ENCODE measurements at places on chromosomes 6 and 20.

DNA sequence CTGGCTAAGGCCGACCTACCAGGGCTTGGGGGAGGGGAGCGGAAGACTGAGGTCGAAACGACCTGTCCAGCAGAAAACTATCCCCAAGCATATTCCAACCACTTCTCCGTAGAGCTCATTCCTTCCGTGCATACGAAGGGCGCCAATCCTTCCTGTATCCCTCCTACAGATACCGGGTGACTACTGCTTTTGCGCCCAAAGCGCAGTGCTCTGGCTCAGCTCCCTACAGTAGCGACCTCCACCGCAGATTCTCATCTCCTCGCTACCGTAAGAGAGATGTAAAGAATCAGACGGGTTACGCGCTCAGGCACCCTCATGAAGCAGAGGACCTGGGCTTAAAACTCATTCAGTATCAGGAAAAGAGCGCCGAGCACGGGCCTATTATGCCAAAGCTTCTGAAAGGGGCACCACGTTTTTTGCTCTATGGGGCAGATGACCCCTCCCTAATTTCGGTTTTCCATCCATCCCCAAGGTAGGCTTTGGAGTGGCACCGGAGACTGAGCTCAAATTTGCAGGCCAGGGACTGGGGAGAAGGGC is 563 bp upstream of the NNAT start:
- no peak for DNase-seq

GRCh38 chr6:163991321-163991720 is 576.8 kb downstream of the QKI start:
- no peak for DNase-seq

DNA sequence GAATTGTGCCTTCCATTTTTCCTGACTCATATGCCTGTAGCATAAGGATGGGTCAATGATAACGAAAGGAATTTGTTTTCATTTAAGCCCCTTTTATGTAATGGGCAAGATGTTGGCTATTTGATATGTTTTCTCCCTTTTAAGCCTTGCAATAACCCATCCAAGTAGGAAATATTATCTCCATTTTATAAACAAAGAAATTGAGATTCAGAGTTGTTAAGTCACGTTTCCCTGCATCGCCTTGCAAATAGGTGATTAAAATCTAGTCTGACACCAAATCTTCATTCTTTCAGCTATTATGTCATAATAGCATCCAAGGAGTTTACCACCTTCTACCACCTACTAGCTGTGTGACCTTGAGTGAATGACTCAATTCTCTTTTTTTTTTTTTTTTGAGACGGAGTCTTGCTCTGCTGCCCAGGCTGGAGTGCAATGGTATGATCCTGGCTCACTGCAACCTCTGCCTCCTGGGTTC is 7.0 kb downstream of the HNF4A start:
- no peak for DNase-seq

- DNase-seq = no peak
Measured at GRCh38 chr6:130032758-130033340, 14.5 kb downstream of the L3MBTL3 start.

GRCh38 chr6:165850434-165851019 is 187.5 kb upstream of the PDE10A start:
- DNase-seq = peak; percentile 68

DNA sequence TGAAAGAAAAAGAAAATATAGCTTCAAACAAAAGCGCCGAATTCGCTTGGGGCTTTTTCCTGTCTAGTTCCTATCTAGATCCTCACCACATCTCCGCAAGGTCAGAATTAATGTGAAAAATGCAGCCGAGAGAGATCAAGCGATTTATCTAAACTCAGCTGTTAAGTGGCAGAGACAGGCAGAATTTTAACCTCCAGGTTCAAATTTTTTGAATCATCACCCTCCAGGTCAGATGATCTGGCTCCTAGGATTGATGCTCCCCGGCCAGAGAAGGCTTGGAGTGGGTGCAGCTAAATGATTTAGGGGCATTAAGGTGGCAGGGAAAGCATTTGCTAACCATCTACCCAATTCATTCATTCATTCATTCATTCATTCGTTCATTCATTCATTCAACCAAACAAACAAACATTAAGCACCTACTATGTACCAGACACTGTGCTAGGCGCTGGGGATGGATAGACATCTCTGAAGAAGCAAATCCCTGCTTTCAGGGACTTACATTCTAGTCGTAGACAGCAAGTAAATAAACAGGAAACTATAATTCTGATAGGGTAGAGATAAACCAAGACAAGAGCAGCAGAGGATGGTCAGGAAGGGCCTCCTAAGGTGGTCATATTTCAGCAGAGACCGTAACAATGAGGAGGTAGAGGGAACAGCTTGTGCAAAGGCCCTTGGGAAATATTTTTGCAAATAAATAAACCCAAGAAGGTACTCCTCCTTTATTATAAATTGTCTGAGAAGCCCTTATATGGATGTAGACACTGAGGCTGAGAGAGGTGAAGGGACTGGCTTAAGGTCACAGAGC is 672 bp upstream of the UBE2V1 start:
- DNase-seq = no peak

DNA sequence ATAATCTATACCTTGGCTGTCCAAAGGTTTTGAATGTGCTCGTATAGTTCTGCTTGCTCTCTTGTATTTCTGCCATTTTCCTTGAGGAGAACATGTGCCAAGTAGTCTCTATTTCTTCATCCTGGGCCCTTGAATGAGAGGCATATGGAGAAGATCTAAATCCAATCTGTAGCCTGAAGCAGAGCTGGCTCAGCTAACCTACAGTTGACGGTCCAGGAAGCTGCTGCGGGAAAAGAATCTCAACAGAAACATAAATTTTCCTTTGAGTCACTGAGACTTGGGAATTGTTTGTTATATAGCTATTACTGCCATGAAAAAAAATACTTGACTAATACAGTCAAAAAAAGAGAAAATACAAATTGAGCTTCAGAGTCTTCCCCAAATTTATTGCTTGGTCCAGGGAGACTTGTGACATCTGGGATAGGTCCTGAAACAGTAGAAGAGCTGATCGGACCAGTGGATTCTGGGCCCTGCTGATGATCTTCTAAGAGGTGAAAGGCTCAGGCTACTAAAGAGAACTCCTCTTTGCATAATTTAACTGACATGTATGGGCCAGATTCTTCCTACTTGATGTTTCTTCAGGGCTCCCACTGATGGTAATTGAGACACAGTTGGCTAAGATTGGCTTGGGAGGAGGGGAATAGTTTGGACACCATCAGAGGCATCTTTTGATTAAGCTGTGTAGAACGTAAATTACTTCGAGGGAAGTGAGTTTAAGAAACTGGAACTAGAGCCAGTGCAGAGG is 29.9 kb upstream of the PLCB4 start:
- no peak for DNase-seq

GRCh38 chr6:158647501-158647900 is 2.4 kb upstream of the SYTL3 start:
- no peak for DNase-seq

- peak; percentile 33 for DNase-seq
Measured at GRCh38 chr6:162907876-162908481, 180.2 kb downstream of the PACRG start.

- DNase-seq = no peak
Measured at GRCh38 chr6:38078671-38079070, 259.1 kb downstream of the ZFAND3 start.

GRCh38 chr20:62977613-62978560 is 25.4 kb downstream of the SLC17A9 start:
- DNase-seq = no peak

DNA sequence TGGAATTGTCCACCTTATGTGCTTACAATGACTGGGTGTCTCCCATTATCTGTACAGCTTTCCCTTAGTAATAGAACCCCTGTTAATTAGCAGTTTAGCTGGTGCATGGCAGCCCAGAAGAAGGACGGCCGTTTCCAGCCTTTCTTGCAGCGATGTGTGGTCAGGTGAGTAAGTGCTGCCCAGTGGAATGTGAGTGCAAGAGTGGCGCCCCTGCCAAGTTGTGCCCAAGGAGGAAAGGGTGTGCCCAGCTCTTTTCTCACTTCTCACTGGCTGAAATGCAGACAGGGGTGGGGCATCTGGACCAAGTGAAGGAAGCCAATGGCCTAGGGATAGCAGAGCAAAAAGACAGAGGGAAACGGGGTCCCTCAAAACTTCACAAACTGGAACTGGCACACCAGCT is 296.8 kb downstream of the PREX1 start:
- no peak for DNase-seq

DNA sequence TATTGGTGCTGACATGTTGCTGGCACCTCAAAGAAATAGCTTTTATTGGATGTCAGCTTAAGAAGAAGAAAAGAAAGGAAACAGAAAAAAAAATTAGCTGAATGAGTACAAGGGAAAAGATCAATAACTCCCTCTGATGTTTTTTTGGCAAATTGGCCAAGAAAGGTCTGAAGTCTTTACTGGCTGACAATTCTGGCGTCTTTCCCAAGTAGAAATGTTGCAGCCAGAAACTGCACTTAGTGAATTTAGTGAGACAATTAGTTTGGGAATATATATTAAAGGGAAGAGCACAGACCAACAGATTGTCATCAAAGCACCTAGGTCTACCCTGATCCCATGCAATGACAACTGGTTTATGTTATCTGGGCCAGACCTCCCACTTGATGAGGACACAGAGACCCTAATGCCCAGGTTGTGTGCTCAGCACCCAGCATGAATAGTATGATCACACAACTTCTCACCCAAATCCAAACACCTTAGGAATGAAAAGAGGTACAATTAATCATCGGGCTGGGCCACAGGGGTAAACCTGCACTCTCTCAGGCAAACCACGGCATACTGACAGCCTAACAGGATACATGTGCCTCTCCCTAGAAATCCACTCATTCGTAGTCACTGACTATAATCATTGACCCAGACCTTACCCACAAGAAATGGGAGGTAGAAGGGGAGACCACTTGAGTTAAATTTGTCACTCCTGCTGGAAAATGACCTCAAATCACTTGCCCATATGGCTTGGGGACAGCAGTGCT is 612.3 kb upstream of the ARID1B start:
- DNase-seq = no peak

DNA sequence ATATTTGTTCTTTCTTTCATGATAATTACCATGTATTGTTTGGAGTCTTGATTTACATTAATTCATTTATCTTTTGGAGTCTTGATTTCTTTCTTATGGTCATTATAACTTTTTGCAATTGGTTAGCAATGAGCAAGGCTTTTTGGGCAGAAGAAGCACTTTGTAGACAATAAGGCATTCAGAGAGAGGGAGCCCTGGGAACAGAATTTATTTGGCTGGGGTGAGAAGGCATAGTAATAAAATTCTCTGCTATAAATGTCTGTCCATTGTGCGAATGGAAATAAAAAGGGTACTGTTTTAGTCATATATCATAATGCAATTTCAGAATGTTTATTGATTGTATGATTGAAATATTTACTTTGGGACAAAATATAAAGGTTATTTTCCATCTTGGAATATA is 147.0 kb downstream of the SLC35F1 start:
- no peak for DNase-seq

- no peak for DNase-seq
Measured at GRCh38 chr6:111536910-111537527, 54.0 kb upstream of the REV3L start.

- no peak for DNase-seq
Measured at GRCh38 chr20:36298061-36298460, 8.1 kb upstream of the DLGAP4 start.

- peak; percentile 74 for DNase-seq
Measured at GRCh38 chr6:155248008-155249001, 15.5 kb upstream of the CLDN20 start.

DNA sequence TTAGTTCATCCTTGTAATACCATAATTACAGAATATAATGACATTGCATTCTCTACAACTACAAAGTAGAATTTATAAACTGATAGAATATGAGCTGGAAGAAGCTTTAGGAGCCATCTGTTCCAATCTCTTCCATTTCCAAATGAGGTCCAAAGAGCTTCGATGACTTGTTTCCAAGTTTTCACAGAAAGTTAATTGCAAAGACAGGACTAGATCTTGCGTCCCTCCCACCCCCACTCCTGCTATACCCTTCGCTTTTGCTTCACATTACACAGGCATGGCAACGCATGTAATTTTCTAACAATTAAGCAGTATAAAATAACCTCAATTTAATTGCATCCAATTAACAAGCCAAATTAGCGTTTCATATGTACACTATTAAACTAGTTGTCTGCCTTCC is 7.0 kb downstream of the HIVEP2 start:
- no peak for DNase-seq

GRCh38 chr6:169829786-169830185 is 78.4 kb downstream of the ERMARD start:
- DNase-seq = no peak

DNA sequence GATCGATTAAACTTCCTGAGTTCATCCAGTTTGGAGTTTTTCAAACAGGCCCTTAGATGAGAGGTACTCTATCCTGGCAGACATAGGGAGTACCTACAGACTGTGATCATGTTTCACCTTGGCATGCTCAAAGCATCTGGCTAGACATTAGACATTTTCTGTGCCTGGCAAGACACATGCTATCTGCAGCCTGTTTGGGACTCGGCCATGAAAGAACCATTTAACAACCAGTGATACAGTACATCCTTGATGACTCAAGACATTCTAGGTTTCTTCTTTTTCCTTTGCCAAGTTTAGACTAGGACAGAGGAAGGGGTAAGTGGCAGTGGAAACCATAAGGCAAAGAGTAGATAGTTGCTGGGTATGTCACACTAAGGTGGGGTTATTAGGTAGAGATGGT is 15.4 kb upstream of the PAQR8 start:
- no peak for DNase-seq

- no peak for DNase-seq
Measured at GRCh38 chr6:45537539-45537938, 159.8 kb upstream of the SUPT3H start.

GRCh38 chr6:26156850-26157250 is 69.6 kb downstream of the HFE start:
- DNase-seq = peak; percentile 92

DNA sequence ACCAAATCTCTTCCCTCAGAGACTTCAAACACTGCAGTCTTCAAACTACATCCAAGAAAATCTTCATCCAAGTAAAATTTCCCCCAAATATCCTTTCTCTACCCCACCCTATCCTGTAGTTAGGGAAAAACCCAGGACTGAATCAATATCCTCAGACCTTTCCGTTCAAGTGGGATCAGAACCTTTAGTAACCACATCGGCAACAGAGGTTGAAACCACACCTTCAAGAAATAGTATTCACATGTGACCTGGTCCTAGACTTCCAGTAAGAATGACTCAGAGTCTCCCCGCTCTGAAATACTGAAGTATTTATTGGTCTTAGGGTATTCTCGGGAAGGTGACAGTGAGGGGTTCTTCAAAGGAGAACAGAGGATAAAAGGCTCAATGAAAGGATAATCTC is 8.7 kb downstream of the HLA-DPA1 start:
- no peak for DNase-seq

- DNase-seq = peak; percentile 80
Measured at GRCh38 chr6:160952633-160953281, 38.8 kb upstream of the MAP3K4 start.

Data from neural progenitor cell (in vitro differentiated cells).